ENCODE measurements at places on chromosomes 2 and 18.

GRCh38 chr2:163373496-163373895 lies 362.3 kb downstream of the FIGN start:
- DNase-seq = no peak

- DNase-seq = no peak
Observed at GRCh38 chr18:72104851-72105250, 439.3 kb downstream of the CBLN2 start.

DNA sequence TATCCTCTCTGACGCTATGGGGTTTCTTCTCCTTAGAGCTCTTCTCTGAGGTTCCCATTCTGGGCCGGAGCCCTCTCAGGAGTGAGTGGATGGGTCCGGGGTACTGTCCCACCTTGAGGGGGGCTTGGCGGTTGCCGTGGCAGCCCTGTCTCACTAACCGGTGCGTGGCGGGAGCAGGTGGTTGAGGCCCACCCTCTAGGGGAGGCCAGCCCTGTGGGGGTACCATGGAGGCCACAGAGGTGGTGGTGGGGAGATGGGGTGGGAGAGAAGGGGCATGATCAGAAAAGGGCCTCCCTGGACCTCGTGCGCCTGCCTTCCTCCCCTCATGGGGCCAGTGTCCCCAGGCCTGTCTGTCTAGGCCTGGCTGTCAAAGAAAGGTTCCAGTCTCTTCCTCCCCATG lies 22.3 kb downstream of the IGFBP5 start:
- no peak for DNase-seq

DNA sequence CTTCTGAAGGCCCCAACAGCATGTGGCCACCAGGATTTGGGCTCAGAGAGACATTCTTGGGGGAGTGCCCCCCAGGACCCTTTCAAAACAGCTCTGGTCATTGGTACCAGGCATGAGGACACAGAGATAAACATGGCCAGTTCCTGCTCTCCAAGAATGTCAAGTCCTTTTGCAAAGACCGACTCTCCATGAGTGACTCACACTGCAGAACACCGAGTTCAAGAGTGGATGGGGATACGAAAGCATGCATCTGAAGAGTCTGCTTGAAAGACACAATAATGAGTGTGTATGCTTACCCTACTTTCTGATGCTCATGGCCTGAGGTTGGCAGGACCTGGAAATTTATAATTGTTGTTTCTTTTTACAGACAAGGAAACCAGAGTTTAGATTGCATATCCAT lies 450.6 kb downstream of the TSN start:
- no peak for DNase-seq

DNA sequence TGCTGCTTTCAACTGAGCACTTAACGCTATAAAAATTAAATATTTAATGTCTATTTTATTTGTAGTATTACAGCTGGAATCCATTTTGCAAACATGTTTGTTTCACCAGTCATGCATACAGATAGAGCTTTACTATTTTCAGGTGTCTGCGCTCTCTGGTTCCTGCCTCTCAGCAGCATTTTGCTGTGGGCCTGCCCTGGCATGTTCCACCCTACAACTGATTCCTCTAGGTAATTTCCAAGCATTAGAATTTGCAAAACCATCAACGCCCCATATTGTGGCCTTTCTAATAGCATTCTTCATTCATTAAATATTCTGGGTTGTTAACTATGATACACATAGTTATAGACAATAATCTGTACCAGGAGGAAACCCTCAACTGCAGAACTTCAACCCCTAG lies 266.4 kb upstream of the DLGAP1 start:
- DNase-seq = no peak

DNA sequence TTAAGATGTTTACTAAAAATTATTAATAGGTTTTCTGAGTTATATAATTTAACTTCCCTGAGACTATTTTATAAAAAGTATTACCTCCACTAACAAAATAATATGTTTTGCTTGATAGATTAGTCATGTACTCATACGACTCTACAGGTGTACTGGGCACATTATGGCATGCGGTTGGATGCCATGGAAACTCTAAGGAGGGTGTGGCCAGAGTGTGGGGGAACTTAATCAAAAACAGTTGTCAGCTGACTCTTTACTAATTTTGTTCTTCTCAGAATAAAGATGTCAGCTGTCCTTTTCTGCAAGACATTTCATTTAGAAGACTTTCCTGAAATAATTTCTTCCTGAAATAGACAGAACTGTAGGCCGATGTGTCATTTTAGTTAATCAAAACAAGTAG lies 228.3 kb upstream of the SIX3 start:
- no peak for DNase-seq

GRCh38 chr2:172066394-172066886 lies 18.9 kb upstream of the DLX1 start:
- DNase-seq = no peak

- peak; percentile 99 for DNase-seq
Observed at GRCh38 chr2:121530212-121530705, 421 bp upstream of the RNU4ATAC start.

GRCh38 chr18:66510357-66511045 lies 93.4 kb downstream of the CDH19 start:
- no peak for DNase-seq

GRCh38 chr2:197433780-197434438 lies 919 bp downstream of the SF3B1 start:
- DNase-seq = peak; percentile 10

GRCh38 chr2:136151021-136151971 lies 33.3 kb upstream of the CXCR4 start:
- DNase-seq = no peak

DNA sequence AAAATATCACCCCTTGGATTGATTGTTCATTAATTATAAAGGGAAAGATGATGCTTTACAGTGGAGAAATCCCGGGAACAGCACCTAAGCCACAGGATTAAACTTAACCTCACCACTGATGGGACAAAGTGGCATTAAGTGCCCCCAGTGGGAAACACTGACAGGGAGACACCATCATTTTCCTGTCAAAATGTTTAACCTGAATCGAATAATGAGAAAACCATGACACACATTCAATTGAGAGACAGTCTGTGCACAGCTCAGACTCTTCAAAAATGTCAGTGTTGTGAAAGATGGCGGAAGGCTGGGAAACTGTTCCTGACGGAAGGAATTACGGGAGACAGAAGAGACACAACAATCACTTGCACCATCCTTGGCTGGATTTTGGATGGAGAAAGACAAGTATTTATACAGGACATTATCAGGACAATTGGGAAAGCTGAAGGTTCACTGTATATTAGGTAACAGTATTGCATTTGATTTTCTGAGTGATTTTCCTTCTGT lies 111.8 kb upstream of the ASB18 start:
- no peak for DNase-seq

DNA sequence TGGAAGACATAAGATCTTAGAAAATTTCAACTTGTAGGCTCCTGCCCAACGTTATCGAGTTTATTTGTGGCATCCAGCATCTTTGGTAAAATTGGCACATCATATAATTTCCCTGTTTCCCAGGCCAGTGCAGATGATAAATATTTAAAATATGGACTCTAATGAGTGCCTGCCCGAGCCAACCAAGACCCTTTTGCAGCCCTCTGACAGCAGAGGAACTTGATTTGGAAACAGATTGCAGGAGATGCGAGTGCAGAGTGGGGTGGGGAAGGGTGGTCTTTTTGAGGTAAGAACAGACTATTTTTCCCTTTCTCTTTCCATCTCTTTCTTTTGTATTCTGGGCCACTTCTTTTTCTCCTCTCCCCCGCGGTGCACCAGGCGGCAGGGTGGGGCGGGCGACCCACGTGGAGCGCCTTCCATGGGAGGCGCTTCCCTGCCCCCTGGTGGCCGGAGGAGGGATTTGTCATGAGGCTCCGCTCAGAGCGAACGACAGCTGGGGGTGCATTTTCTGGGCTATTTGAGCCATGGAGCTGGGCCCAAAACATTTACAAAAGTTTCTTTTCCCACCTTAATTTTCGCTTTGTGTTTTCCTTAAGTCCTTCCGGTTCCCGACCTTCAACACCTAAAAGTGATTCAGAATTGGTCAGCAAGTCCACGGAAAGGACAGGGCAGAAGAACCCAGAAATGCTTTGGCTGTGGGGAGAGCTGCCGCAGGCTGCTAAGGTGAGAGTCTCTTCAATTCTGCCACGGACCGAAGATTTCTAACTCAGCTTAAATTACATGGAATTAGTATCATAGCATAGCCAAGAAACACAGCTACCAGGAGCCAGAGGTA lies 32.7 kb downstream of the LPIN1 start:
- DNase-seq = peak; percentile 78

DNA sequence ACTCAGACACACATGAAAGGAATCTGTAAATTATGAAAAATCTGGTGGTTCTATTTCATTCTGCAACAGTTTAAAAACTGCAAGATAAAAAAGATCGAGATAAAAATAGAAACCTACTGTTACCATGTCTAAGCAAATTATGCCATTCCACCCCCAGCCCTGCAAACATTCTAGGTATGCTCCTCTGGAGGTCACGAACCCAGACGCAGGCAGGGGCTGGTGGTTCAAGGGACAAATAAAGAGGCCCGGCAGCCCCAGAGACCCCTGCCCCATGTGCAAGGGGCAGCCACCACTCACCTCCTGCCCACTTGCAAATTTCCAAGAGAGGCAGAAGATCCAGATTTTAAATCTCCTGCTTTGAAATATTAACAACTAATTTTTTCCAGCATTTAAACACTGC lies 210.5 kb downstream of the ANAPC1 start:
- no peak for DNase-seq

DNA sequence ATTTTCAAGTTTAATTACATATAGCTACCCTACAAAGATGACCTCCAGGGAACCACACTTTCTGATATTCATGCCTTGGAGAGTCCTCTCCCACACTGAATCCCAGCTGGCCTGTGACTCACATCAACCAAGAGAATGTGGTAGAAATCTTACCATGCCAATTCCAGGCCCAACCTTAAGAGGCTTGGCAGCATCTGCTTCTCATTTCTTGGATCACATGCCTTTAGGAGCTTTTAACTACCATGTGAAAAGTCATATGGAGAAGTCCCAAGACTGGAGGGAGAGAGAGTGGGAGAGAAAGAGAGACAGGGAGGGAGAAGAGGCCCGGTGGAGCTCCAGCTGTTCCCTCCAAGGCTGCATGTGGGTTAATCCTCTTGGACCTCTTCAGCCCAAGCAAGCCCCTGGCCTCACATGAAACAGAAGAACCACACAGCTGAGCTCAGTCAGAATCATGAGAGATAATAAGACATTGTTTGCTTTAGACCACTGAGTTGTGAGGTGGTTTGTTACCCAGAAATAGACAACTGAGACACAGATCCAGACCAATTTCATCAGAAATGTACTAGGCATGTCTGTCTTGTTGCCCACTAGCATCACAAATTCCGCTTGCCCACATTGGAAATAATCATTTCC lies 190.7 kb downstream of the MTCL1 start:
- no peak for DNase-seq

- DNase-seq = peak; percentile 50
Observed at GRCh38 chr18:34977838-34978532, 63.2 kb upstream of the MAPRE2 start.

- DNase-seq = no peak
Observed at GRCh38 chr2:197920592-197921201, 116.3 kb downstream of the PLCL1 start.

Measured in right kidney (tissue), 9 donors.